Neural crest cell (in vitro differentiated cells): ENCODE measurements at places on chromosomes 7 and 10.

GRCh38 chr7:30437823-30438574 lies 40.6 kb downstream of the NOD1 start:
- DNase-seq, result no peak

GRCh38 chr7:157621131-157621681 lies 284.4 kb downstream of the DNAJB6 start:
- DNase-seq, result no peak

DNA sequence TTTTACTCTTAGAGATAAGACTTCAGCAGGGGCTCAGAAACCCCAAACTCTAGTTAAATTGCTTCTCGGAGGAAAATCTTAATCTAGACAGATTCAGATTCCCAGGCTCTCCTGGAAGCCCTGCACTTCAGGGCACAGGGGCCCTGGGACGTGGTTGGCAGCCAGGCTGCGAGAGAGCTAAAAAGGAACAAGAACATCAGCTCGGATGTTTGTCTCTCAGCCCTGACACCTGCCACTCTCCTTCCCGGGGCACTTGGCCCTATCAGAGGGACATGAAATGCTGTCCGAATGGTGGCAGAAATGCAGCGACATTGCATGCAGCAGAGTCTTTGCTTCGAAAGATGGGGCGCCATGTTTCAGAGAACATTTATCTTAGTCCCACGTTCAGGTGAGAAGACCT lies 166.8 kb downstream of the CCDC3 start:
- DNase-seq, result no peak

DNA sequence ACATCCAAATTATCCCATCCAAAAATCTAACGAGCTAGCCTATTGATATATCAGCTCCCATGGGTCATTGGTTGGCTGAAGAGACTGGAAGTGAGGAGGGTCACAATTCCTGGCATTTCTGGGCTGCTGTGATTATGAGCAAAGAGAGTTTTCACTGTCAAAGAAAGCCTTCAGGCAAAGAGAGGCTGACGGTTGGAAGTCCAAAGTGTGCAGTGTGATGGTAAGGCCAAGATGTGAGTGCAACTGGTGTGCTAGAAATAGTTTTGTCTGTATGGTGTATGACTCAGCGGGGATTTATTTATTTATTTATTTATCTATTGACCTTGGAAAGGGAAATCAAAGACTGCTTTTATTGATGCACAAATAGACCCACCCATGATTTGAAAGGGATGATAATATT lies 75.0 kb downstream of the AASS start:
- DNase-seq, result no peak

- no peak for DNase-seq
Measured at GRCh38 chr7:45267262-45267661, 109.7 kb downstream of the RAMP3 start.

DNA sequence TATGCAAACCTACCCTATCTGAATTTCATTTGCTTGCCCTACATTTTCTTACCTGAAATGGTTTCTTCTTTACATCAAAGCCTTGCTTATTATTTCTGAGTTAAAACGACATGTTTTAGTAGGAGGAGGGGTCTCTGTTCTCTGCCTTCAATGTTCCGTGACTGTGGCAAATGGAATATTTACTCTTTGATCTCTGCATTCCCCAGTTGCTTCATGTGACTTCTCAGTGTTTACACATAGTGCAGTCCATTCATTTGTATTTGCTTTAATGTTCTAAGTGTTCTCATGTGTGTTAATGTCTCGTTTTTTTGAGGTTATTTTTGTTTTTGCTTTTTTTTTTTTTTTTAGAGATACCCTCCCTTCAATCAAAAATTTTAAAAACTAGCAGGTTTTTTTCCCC lies 75.8 kb downstream of the GNAI1 start:
- DNase-seq, result no peak

GRCh38 chr7:115260381-115260780 lies 338.5 kb downstream of the MDFIC start:
- no peak for DNase-seq

DNA sequence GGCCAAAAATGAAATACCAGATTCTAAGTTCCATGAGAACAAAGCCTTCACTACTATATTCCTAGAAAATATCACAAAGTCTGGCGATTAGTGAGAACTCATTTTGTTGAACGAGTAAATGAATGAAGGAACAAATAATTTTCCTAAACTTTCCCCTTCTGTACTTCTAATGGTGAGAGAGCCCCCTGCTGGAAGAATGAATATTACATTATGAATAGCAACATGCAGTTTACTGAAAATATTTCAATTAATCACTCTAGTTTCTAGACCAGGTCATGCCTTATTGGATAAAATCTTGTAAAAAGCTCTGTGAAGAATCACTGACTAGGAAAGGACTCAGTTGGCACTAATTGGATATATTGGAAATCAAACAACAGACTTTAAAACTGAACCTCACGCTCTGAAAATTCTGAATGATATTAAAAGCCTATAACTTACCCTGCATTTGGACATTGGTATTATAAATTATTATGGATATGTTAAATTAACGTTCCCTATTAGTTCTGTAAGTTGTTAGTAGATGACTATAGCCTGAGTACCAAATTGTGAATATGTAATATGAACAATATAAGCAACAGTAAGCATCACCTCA lies 32.4 kb upstream of the MTPN start:
- no peak for DNase-seq

DNA sequence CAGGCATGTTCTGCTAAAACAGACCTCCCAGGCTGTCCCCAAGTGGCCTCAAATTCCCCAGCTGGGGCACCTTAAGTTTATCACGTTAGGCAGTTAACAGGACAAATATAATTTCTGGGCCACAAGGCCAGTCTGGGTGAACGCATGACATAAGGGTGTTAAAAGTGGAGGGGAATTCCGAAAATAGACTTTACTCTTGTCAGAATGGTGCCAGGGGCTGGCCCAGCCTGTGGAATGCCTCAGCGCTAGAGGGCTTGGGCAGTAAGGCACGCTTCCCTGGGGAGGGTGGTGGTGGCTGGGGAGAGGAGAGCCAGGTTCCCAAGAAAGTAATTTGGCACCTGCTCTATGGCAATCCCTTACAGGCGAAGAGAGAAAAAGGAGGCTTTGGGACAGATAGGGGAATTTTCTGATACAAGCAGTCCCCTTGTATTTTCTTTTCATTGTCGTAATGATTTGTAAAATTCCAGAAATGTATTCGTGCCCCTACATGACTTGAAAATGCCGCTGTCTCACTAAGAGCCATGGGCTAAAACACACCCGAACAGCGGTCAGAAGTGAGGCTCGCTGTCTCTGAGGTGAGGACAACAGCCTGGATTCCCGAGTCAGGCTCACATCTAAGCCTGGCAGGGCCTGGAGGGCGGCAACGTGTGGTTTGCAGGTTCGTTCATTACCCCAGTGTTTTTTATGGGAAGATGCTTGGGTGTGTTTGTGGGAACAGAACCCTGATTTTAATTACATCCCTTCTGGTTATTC lies 463.2 kb upstream of the GALNT17 start:
- no peak for DNase-seq

DNA sequence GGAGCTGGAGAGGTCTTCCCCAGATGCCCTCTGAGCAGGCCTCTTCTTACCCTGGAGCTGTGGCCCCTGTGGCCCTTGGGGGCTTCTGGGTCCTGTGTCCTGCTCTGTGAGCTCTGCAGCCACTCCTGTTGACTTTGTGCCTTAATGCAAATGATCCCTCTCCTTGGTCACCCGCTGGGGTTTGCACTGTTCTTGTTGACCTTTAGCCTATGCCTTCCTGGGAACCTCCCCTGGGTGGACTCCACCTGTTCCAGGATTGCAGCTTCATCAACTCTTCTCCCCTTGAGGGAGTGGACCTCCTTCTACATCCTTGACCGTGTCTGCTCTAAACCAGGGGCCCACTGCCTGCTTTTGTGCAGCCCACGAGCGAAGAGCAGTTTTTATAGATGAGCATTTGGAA lies 58.6 kb upstream of the CTBP2 start:
- DNase-seq, result no peak

GRCh38 chr7:47407821-47408674 lies 173.9 kb downstream of the TNS3 start:
- DNase-seq, result no peak

DNA sequence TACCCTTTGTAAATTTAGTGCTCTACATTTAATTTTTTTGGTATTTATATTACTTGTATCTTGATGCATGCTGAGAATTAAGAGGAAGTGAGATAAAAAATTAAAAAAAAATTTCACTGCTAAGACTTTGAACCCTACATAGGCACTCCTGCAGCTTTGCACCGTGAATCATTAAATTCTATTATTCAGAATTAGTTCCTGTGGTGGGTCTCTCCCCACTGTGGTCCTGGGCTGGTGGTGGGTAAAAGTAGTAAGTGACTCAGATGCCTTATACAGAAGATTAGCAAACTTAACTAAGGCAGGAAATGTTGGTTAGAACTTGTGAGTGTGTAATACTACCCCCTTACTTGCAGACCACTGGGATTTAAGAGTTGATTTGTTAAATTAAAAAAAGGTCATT lies 72.6 kb downstream of the AP3M1 start:
- DNase-seq, result no peak

DNA sequence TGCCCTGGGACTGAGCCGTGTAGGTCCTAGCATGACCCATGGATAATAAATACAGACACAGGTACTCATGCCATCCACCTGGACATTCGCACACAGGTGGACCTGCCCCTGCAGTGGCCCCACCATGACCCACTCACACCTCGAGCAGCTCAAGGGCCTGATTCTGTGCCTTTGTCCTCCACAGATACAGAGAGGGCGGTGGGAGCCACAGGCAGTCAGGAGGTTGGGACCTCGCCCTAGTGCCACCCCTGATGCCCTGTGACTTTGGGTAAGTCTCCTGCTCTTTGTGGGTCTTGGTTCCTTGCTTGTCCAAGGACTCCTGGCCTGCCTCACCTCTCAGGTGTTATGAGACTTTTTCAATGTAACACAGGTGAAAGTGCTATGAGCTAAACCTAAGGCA lies 42.9 kb downstream of the C10orf120 start:
- DNase-seq, result no peak

DNA sequence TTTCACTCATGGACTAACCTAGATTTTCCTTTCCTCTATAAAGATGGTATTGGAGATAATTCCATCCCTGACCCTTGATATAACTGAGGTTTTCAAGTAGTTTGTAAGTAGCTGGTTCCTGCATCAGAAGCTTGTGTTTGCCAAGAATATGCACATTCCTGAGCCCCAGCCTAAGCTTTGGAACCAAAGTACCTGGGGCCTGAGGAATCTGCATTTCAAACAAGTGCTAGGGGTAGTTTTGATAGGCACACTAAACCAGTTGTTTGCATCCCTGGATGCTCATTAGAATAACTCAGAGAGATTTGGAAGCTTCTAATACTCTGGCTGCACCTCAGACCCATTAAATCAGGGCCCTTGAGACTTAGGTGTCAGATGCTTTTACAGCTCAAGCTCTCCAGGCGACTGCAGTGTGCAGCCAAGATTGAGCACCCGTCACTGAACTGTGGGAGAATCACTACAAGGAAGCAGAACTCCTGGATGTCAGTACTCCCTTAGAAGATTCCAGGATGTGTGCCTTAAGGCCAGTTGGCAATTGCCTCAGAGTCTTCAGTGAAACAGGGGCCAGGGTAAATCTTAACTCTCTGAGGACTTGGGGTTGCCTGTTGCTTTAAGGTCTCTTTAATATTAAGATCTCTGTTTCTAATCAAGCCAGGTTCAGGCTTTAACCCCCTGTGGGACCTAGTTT lies 565.0 kb downstream of the REEP3 start:
- DNase-seq, result no peak

DNA sequence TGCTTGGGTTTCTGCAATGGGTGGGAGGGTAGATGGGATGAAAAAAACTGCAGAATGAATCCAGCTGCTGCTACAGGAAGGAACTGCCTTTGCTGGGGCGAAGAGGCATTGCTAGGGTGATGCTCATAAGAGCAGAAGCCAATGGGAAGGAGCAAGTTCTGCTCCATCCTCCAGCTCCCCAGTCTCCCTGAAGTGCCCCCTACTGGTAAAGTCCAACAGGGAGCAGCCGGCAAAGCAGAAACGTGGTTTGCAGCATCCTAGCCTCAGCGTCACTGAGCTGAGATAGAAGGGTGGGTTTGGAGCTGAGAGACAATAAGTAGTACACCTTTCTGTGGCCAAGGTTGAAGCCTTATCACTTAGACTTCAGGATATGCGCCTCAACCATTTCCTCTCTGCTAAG lies 220.5 kb downstream of the CCSER2 start:
- DNase-seq, result no peak

DNA sequence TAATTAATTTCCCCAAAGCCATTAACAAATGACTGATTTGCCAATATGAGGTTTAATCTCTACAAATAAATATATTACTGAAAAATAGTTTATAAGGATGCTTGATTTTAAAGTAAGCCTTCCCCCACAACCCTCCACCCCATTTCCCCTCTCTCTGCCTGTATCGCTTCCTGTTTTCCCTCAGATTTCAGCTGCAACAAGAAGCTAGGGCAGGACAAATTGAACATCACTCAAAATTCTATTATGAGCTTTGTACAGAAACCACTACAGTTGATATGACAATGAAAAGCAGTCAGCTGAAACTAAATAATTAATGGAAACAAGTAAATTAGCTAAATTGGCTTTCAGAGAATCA lies 109.0 kb upstream of the SP4 start:
- no peak for DNase-seq

DNA sequence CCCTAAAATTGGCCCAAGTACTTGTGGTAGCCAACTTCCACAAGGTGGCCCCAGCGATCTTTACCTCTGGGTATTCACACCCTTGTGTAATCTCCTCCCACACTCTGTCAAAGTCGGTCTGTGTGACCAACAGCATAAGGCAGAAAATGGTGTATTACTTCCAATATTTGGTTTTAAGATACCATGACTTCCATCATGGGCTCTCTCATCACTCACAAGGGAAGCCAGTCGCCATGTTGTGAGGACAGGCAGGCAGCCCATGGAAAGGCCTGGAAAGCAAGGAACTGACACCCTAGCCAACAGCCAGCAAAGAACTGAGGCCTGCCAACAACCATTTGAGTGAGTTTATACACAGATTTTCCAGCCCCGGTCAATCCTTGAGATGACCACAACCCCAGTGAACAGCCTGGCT lies 91.0 kb upstream of the KMT2E start:
- DNase-seq, result peak; percentile 55

DNA sequence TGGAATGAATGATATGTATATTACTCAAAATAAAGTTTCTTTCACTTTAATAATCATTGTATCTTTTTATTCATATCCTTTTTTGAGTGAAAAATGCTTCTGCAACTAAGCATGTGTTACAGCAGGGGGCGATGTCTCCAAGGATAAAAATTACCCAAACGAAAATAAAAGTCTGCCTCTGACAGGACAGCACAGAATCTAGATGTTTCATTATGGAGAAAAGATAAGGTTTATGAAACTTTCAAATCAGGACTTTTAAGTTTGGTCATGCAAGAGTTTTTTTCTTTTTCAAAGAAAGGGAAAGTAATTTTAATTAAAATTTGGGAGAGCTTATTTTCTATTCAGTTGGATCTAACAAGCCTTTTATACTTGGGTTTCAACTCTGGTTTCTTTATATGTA lies 48.4 kb downstream of the TES start:
- peak; percentile 36 for DNase-seq

GRCh38 chr7:47280114-47280513 lies 301.8 kb downstream of the TNS3 start:
- DNase-seq, result no peak

DNA sequence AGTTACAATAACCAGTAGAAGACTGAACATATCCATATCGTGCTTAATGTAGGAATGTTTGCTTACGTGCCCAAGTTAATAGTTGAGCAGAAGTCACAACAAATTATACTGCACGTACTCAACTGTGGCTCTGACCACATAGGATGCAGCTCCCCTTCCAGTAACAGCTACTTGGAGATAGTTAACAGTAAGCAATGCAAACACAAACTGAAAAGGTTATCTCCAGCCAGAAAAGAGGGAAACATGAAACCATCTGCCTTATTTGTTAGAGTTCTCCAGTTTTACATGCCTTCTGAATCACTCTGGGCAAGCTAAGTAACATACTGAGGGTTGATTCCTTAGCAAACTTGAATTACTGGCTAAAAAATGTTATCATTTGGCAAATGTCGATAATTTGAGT lies 9.8 kb downstream of the DHX32 start:
- no peak for DNase-seq
